ENCODE measurements at places on chromosomes 1 and 21. TPM values are rescaled to one million over a fixed set of nuclear protein-coding genes. Genes with fewer than 3 reads are reported as not detected.

The TMCC2 gene
- total RNA-seq = 8.4 TPM

The IVL gene
- total RNA-seq = not detected

The SSR2 gene
- total RNA-seq = 187 TPM

The SIM2 gene
- total RNA-seq = not detected

The ADAMTS5 gene
- not detected for total RNA-seq

The CELA2A gene
- not detected for total RNA-seq

The TFF1 gene
- total RNA-seq = not detected

The SFN gene
- not detected for total RNA-seq

The TRIM33 gene
- total RNA-seq = 35.6 TPM

The KCNA3 gene
- total RNA-seq = 40.5 TPM

The DTL gene
- 85.0 TPM for total RNA-seq

The PRAMEF5 gene
- total RNA-seq = not detected

The C4BPA gene
- not detected for total RNA-seq

The PLA2G2D gene
- total RNA-seq = not detected

The S100B gene
- 0.91 TPM for total RNA-seq

The BLZF1 gene
- total RNA-seq = 17.4 TPM

The TTC22 gene
- 2.8 TPM for total RNA-seq

The S100A3 gene
- total RNA-seq = not detected

The SYCP1 gene
- total RNA-seq = not detected

The LAPTM5 gene
- total RNA-seq = 206 TPM

The NIBAN1 gene
- 51.8 TPM for total RNA-seq

The RNF220 gene
- total RNA-seq = 115 TPM

The HSPB7 gene
- total RNA-seq = not detected

The POTED gene
- not detected for total RNA-seq

The C1QB gene
- total RNA-seq = 0.20 TPM

The LMOD1 gene
- total RNA-seq = not detected

The GSTM4 gene
- 1.6 TPM for total RNA-seq
